Stimulated activated CD4-positive, alpha-beta T cell treated with anti-CD3 and anti-CD28 coated beads, Interleukin-1b, Interleukin-23, amount 100 ng/mL, for 4 hours (primary cell): ENCODE measurements at places on chromosomes 3 and 15.
A peak's percentile ranks its signal among the peaks of the same experiment; 100 is the strongest.

- DNase-seq, result no peak
Observed at GRCh38 chr3:46979958-46980497, 562 bp downstream of the NBEAL2 start.

- DNase-seq, result no peak
Observed at GRCh38 chr3:87575550-87575949, 299.2 kb upstream of the POU1F1 start.

DNA sequence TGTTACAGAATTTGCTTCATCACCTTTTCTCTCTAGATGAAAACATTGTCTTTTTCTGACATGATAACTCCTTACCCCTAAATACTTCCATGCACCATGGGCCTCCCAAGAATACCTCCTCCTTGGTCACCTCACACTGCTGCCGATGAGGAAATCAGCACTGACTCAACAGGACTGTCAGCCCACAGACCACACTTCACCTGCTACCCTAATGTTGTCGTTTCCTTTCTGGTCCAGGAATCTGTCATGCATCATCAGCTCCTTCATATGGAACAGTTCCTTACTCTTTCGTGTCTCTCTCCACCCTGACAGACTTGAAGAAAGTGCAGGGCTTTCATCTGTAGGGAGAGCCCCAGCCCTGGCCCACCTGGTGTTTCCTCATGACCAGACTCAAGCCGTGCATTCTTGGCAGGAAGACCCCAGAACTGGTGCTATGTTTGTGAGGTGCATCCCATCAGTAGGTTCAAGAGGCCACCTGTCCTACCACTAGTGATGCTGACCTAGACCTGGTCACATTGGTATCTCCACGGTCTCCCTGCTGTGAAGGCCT, 41.1 kb upstream of the PLXNA1 start:
- no peak for DNase-seq

- no peak for DNase-seq
Observed at GRCh38 chr3:11499144-11499543, 144.6 kb downstream of the VGLL4 start.

DNA sequence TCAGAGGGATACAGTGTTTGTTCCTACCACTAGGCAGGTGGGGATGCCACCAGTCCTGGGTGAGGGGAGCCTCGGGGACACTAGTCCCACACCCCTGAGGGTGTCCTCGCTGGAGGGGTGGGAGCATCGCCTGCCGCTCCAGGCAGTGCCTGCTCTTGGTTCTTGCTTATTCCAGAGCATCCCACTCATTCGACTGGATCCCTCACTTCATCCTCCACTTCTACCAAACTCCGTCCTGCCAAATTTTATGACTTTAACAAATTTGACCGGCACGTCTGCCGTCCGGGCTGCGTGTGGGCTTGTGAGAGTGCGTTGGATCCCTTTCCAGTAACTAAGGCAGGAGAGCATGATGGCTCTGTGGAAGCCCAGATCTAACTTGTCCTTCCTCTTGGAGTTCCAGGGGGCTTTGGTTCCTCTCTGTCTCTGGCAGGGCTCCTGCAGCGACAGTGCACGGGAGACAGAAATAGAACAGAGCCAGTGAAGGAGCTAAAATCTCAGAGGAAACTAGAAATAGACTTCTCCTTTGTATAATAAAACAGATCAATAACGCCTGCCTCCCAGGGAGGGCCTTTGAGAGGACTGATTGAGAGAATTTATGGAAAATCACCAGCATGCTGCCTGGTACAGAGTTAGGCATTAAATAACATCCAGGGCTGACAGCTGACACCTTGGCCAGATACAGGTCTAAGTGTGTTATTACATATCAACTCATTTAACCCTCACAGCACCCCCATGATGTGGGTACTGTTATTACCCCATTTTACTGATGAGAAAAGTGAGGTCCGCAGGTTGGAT, 34.5 kb downstream of the MGLL start:
- no peak for DNase-seq

DNA sequence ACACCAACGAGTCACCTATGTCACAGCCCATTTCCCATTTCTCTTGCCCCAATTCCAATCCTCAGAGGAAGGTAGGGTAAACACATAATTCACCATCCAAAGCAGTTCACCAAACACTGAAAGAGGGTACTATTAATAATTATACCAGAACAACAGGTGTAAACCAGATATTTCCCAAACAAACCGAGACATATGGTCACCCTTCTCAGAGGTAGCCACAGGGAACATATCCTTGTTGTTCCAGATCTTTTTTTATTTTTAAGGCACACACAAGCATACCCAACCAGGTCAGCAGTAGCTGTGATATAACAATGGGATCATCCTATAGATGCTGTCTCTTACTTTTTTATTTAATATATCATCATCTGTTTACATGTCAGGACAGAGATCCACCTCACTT, 24.7 kb downstream of the MAGI1 start:
- DNase-seq, result no peak

DNA sequence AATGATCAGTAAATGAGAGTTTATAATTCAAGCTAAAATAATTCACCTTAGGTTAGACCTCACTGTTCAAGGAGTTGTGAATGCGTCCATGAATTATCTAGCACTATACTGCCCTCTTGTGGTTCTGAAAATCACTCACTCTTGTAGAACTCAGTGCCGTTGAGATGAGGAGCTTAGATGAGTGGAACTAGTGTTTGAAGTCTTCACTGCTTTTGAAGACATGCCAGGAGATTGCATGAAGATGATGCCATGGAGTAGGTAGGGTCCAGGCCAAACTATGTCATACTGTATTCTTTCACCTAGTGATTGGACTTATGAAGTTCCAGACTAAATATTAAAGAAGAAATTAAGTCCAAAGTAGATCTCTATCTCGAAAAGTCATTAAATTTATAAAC, 28.8 kb downstream of the LYSMD4 start:
- no peak for DNase-seq

DNA sequence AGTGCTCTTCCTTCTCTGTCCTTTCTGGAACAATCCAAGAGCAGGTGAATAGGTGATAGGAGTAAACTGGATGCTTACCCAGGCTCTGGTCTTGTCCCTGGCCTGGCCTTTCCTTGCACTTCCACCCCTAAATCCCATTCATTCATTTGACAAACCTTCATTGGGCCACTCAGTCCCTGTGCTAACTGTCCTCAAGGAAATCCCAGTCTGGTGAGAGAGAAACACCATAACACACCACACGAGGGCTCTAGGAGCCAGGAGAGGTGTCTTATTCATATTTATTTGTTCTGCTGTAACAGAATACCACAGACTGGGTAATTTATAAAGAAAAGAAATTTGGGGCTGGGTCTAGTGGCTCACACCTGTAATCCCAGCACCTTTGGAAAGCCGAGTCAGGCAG, 22.8 kb downstream of the EFCC1 start:
- DNase-seq, result no peak

- DNase-seq, result no peak
Observed at GRCh38 chr15:29135702-29136646, 133.6 kb downstream of the NSMCE3 start.

GRCh38 chr15:66241087-66241907, 12.3 kb downstream of the MEGF11 start:
- DNase-seq, result no peak

GRCh38 chr3:1252061-1252430, 159.2 kb downstream of the CNTN6 start:
- DNase-seq, result no peak

DNA sequence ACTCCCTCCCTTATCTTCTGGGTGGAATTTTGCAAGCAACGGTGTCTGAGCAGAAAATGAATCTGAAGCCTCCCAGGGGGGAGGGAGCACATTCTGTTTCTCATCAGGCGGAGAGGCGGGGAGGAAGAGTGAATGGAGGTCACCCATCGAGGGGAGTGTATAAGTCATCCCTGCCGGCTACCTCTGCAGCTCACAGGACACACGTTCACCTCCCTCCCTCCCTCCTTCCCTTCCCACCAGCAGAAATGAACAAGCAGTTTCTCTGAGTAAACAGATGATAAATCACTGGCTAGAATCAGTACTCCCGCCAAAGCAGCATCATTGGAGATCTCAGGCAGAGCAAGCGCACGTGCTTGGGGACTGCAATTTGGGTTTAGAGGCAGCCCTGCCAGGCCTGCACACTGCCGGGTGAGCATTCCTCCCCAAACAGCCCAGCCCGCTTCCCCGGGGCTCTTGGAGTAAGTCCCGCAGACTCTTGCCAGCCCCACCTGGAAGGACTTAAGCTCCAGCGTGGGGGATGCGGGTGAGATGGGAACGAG, 38.3 kb downstream of the CPN2 start:
- no peak for DNase-seq

DNA sequence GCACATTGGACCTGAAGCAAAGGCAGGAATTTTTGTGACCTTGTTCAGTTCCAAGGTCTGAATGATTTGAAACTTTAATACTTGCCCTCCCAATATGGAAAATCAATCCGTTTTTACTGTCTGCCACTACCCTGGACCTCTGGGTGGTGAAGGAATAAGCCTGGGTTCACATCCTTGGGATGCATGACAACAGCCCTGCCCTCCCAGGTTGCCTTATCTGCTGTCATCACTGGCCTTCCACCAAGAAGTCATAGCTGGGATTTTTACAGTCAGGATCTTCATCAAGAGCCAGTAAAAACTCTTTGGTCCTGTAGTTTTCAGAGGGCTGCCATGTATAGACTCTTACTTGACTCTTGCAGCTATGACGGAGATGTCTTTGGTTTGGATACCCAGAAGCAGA, 128.6 kb downstream of the MYLK start:
- DNase-seq, result no peak

- no peak for DNase-seq
Observed at GRCh38 chr3:11825301-11825700, 21.4 kb downstream of the TAMM41 start.

DNA sequence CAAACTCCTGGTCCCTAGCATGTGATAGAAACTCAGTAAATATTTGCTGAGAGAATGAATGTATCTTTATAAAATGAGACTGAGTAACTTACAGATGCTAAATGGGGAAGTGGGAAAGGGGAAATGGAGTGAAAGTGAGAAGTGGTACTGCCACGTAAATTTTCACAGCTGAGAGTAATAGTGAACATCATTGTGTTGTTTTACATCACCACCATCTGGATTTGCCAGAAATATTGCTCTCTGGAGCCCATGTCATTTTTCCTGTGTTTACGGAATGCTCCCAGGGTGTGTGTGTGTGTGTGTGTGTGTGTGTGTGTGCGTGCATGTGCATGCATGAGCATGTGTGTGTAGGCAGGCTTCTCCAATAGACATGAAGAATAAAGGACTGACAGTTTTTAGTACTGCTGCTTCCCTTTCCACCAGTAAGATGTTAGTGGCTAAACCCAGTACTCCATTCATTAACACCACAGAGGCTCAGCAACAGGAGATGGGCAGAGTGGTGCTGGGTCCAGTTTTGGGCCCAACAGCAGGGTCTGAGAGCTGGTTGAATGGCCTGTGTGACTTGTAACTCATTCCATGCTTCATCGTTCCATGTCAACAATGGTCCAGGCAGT, 57.3 kb downstream of the DIPK2A start:
- DNase-seq, result no peak

GRCh38 chr15:38068626-38069391, 134.4 kb downstream of the TMCO5A start:
- no peak for DNase-seq

- no peak for DNase-seq
Observed at GRCh38 chr3:8888301-8888915, 74.9 kb downstream of the RAD18 start.

- DNase-seq, result no peak
Observed at GRCh38 chr3:129440618-129441190, 680 bp downstream of the IFT122 start.

- peak; percentile 5 for DNase-seq
Observed at GRCh38 chr15:64623347-64623996, 151.9 kb downstream of the RBPMS2 start.

DNA sequence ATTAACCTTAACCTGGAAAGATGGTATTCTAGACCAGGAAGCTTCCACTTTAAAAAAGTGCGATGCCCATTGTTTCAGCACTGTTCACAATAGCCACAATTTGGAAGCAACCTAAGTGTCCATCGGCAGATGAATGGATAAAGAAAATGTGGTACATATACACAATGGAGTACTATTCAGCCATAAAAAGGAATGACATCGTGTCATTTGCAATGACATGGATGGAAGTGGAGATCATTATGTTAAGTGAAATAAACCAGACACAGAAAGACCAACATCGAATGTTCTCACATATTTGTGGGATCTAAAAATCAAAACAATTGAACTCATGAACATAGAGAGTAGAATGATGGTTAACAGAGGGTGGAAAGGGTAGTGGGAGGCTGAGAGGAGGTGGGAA, 94.2 kb downstream of the NR2F2 start:
- no peak for DNase-seq

DNA sequence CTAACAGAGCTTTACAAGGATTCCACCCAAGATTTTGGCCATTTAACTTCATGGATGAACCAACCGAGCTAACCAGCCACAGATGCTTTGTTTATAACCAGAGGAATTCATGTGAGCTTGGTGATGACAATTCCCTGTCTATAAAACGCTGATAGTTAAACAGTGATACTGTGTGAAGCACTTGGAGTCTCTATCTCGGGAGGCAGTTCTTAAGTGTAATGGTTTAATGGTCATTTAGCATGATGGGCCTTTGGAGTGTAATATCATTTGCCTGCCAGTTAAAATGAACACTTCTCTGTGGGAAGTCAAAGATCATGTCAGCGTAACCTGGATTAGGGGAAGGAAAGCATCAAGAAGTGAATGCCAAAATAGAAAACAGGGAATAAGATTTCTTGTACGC, 368.6 kb upstream of the THRB start:
- DNase-seq, result no peak

GRCh38 chr3:13728487-13728886, 151.4 kb downstream of the WNT7A start:
- no peak for DNase-seq

GRCh38 chr3:47782446-47783308, 984 bp upstream of the SMARCC1 start:
- DNase-seq, result no peak

- no peak for DNase-seq
Observed at GRCh38 chr15:67504056-67504455, 16.9 kb upstream of the C15orf61 start.

DNA sequence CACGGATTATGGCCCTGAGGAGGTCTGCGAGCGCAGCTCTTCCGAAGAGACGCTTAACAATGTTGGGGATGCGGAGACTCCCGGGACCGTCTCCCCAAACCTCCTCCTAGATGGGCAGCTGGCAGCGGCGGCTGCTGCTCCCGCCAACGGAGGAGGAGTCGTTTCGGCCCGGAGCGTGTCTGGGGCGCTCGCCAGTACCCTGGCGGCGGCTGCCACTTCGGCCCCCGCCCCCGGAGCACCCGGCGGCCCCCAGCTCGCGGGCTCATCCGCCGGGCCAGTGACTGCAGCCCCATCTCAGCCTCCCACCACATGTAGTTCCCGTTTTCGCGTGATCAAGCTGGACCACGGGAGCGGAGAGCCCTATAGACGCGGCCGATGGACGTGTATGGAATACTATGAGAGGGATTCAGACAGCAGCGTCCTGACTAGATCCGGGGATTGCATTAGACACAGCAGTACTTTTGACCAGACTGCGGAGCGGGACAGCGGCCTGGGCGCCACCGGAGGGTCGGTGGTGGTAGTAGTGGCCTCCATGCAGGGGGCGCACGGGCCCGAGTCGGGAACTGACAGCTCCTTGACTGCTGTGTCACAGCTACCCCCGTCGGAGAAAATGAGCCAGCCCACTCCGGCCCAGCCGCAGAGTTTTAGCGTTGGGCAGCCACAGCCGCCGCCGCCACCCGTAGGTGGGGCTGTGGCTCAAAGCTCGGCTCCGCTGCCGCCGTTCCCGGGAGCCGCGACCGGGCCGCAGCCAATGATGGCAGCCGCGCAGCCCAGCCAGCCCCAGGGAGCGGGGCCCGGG, 1.6 kb downstream of the TSC22D2 start:
- DNase-seq, result peak; percentile 52
